ENCODE measurements at places on chromosomes 13 and 19.

GRCh38 chr13:42216422-42216735 lies 55.6 kb upstream of the AKAP11 start:
- no peak for DNase-seq

- no peak for DNase-seq
Observed at GRCh38 chr19:35856546-35857149, at the start of gene KIRREL2. KIRREL2 (plus strand) TSS chr19:35856911; CDS start chr19:35857120, 209 bp downstream.

DNA sequence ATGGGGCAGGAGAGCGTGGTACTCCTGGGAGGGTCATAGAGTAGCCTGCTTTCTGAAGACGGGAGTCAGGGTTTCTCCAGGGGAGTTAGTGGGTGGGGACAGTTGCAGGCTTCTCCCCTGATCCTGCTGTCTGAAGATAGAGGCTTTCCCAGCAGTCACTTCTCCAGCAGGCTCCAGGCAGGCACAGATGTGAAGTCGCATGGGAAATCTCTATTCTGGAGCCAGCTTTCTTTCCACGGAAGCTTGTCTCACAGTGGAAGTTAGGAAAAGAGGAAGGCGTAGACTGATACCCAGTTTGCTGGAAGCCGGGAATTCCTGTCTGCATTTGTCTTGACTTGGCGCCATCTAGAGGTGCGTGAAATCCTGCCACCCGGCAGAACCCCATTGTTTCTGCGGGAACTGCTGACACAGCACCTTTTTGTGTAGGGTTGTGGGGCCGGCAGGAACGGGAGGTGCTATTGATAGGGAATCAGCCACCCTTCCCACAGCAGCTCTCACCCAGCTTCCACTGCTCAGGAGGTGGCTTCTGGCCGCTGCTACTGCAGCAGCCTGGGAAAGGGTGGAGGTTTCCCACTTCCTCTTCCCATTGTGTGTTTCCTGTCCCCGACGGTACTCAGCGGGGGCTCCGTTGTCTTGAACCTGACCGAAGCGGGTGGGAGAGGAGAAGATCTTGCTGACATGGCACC lies 28.5 kb upstream of the NPAS1 start:
- DNase-seq: peak; percentile 86

GRCh38 chr13:68428292-68428691 lies 1198.2 kb upstream of the PCDH9 start:
- no peak for DNase-seq

DNA sequence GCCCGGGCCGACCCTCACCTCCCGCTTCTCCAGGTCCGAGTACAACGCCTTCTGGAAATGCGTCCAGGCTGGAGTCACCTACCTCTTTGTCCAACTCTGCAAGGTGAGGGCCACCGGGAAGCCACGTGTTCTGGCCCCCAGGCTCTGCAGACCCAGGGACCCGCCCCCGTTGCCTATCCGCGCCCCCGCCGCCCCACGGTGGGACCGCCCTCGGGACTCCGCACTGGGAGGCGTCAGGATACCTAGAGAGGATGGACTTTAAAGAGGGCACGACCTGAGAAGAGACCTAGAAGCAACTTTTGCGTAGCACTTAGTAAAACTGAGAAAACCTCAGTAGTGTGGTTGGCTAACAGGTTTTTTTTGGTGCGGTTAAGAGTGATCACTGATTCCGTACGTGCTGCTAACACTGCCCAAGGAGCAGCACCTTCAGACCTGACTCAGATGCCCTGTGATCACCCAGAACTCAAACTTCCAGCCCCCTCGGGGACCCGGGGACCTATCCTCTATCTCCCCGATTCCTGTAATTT lies 492 bp downstream of the TMEM147 start:
- peak; percentile 60 for DNase-seq

GRCh38 chr13:37074703-37075102 lies 15.2 kb upstream of the SUPT20H start:
- no peak for DNase-seq

DNA sequence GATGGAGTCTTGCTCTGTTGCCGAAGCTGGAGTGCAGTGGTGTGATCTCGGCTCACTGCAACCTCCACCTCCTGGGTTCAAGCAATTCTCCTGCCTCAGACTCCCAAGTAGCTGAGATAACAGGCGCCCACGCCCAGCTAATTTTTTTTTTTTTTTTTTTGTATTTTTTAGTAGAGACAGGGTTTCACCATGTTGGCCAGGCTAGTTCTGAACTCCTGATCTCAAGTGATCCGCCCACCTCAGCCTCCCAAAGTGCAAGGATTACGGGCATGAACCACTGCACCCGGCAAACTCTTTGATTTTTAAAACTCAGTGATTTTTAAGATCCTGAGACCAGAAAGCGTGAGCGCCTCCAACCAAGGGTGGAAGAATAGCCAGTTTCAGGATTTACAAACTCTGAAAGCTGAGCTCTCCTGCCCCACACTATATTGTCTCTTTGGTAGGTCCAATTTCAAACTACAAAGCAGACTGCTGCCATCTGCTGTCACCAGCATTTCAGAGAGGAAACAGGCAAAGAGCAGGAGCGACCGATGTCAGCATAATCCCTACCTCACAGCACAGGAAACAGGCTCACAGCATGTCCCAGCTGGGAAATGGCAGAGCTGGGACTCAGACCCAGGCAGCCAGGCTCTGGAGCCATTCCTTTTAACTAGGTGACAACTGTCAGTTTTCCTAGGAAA lies 9.2 kb downstream of the NOSIP start:
- peak; percentile 68 for DNase-seq

DNA sequence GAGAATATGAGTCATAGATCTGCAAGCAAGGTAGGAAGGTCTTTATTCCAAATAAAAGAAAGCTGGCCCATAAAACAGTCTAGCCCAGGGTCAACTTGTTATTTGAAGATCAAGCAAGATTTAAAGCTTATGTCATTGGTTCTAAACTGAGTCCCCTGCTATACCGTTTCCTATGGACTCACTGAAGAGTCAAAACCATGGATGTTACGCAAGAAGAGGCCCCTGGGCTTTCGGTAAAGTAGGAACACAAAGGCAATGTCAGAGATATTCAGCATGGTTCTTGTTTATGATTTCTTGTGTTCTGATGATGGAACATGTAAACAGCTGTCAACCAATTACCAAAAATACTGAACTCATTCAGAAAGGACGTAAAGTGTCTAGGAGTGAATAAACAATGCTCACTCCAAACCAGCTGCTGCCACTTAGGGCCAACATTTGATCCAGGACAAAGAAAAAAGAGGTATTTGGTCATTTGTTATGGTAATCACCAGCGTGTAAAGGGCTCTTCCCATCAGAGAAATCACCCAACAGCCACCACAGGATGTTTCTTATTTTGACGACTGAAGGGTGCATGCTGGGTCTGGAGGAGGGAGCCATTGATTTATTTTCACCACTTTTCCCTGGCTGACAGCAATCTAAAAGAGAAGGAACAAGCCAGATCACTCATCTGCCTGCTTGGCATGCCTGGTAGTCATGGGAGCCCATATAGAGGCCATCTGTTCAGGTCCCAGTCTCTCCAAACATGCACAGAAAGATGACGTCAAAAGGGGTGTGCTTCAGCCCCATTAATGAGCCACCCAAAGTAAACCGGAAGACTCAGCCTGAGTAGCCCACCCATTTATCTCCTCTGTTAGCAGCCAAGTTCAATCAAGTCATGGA lies 68.3 kb downstream of the FGF14 start:
- no peak for DNase-seq

DNA sequence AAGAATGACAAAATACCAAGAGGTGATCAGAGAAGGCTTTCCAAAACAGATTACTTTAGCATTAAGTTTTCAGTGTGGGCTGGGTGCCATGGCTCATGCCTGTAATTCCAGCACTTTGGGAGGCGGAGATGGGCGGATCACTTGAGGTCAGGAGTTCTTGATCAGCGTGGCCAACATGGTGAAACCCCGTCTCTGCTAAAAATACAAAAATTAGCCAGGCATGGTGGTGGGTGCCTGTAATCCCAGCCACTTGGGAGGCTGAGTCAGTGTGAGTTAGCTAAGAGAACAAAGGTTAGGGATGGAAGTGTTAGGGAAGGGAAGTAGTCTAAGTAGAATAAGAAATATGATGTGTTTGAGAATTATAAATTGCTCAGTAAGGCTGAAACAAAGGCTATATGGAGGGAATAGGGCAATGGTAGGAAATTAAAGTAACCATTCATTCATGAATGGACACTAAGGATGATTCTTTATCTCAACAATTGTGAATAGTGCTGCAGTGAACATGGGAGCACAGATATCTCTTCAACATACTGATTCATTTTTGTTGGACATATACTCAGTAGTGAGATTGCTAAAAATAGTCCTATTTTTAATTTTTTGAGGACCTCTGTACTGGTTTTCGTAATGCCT lies 3.9 kb upstream of the RCBTB2 start:
- DNase-seq: no peak

DNA sequence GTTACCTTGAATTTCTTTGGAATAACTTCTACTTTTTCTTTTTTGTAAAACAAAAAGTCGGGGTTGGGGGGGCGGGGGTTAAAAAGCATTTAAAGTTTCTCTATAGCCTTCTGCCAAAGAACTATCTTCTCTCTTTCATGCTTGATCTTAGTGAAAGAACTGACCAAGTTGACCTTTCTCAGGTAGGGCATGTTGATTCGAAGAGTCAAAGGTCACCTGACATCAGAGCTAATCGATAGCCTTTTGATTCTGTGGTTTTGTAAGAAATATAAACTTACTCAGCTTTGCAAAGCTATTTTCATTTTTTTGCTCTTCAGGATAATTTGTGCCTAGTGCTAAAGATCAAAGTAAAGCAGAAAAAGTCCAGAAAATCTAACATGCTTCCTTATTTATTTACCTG lies 181.5 kb downstream of the IRS2 start:
- no peak for DNase-seq

- no peak for DNase-seq
Observed at GRCh38 chr13:43003010-43003409, 11.0 kb upstream of the EPSTI1 start.

DNA sequence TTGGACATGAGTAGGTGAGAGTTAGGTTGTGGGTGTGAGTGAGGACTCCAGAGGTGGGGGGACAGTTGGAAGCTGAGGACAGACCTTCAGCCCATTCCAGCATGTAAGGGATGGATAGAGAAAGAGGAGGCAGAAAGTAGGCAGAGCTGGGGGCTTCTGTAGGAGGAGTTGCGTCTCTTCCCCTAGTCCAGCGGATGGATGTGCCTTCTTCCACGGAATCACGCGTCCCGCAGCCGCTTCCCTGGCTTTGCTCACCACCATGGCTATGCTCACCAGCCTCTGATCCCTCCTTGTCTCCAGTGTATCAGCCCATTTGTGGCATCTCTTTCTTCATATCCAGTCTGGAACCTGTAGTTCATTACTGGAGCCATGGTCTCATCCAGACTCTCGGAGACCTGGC lies 5.6 kb downstream of the UBAC2 start:
- no peak for DNase-seq

DNA sequence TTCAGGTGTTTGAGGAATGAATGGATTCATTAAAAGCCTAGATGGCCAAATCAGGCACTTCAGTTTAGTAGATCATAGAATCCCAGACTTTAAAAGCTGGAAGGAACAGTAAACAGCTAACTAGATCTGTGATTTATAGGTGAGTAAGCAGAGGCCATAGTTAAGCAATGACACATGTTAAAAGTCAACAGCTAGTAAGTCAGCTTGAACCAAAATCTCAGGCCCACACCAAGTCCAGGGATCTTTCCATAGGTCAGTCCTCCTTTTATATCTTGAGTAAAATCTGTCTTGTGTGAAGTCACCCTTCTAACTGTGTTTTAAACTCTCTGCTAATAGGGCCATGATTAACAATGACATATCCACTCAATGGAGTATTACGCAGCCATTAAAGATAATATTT lies 275.5 kb upstream of the SOX21 start:
- no peak for DNase-seq

- DNase-seq: no peak
Observed at GRCh38 chr13:100976993-100977392, 302.4 kb upstream of the TMTC4 start.

- no peak for DNase-seq
Observed at GRCh38 chr13:36520111-36520510, 87.8 kb downstream of the CCNA1 start.

- no peak for DNase-seq
Observed at GRCh38 chr13:92436924-92437323, 789.7 kb upstream of the GPC6 start.

DNA sequence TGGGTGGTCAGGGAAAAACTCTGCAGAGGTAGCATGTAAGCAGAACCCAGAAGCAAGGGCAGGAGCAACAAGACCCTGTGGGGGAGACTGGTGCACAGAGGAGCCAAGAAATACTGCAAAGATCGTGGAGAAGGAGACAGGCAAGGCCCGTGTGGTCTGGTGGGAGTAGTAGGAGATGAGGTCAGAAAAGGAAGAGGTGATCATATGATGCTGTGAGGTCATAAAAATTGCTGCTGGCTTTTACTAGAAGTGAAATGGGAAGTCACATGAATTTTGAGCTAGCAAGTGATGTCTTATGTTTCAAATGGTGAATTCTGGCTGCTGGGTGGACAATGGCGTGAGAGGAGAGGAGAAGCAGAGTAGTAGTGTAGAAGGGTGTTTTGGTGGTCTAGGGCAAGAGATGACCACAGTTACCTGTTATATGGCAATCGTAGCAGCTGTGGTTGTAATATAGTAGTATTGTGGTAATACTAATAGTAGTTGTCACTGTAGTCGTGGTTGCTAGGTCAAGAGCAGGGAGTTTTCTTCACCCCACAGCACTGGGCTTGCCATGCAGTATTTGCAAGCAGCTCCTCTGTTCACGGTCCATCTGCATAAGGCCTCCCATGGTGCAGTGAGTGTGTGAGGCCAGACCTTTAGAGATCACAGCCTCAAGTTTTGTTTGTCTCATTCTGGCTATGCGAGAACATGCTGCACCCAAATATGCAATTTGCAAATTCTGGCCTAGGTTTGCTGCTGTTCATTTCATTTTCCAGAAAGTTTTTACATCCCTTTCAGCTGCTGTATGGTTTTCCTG lies 205.0 kb downstream of the TSHZ3 start:
- DNase-seq: no peak

GRCh38 chr13:46173656-46174055 lies 8.3 kb downstream of the LCP1 start:
- DNase-seq: no peak

DNA sequence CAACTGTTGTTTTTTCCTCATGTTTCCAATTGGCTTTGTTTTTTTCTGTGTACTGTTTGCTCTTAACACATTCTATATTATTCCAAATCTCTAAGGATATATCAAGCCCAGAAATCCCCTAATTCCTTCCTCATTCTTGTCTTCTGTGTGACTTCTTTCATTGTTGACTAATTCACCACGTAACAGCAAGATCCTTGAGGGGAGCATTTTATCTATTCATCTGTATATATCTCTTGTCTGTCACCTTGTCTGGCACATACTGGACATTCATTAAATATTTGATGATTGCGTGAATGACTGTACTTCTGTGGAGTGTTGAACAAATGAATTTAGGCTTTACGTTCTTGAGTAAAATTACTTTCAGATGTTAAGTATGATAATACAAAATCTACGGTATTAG lies 44.8 kb upstream of the OLFM4 start:
- no peak for DNase-seq

DNA sequence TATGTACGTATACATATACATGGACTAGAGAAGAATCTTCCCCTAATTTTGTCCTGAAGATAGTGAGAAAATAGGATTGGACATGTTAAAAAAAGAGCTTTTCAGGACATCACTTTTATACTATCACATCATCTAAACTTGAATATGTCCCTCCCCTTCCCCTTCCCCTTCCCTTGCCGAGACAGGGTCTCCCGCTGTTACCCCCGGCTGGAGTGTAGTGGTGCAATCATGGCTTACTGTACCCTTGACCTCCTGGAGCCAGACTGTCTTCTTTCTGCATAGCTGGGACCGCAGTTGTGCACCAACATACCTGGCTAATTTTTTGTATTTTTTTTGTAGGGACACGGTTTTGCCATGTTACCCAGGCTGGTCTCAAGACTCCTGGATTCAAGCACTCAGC lies 6.6 kb downstream of the HNRNPM start:
- no peak for DNase-seq

- no peak for DNase-seq
Observed at GRCh38 chr13:32029684-32030083, 1.9 kb upstream of the FRY start.

GRCh38 chr13:77460195-77460594 lies 75.3 kb upstream of the SCEL start:
- no peak for DNase-seq

Data from transverse colon (tissue), 4 donors.